ENCODE measurements at places on chromosomes 3 and 15. TPM values are rescaled to one million over a fixed set of nuclear protein-coding genes. Genes with fewer than 3 reads are reported as not detected.
A peak's percentile ranks its signal among the peaks of the same experiment; 100 is the strongest.

DNA sequence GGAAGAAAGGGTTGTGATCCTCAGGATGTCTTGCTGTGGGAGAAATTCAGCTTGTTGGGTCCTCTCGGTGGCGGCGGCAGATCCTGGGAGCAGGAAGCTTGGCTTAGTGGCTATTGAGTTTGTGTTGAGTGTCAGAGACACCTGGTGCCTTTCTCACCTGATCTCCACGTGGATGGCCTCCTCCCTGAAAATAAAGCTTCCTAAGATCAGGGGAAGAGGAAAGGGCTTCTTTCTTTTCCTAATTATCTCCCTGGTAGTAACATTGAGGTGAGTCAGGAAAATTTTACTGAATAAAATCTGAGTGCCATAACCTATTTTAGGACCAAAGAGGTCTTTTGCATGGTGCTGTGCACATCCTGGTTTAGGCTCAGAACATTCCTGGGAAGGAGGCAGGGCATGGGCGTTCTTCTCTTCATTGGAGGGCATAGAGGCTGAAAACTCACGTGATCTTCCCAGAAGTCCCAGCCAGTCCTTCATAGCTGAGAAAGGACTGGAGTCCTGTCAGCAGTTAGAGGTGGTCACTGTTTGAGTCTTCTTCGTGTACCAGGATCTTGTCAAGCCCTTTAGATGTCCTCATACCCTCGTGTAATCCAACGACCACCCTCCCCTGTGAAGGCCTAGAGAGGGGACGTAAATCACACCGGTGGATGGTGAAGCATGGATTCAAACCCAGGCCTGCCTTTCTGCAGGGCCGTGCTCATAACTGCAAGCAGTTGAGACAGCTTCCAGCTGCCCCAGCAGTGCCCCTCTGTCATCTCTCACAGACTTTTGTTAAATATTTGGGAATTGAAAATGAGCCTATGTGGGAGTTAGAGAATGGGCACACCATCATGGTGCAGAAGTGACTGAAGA, 1.1 kb downstream of the CMTM8 start:
- DNase-seq: peak; percentile 40

GRCh38 chr3:144948711-144949110, 977.1 kb downstream of the DIPK2A start:
- DNase-seq: no peak

GOLGA8Q gene
- 0.36 TPM for polyA plus RNA-seq

DNA sequence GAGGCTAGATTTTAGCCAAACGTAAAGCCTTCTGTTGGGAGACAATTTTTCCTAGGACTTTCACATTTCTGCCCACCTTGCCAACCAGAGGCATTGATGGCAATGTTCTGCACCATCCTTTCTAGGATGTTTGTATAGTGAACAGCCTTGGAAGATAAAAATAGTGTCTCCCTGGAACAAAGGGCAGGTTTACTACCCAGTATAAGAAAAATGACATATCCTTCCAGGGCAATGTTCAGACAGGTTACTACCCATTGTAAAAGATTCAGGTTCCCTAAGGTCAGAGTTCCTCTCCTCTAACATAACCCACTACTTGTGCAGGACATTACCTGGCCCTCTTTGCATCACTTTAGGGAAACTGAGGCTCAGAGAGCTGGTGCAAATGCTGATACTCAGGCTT, 248.2 kb upstream of the VEPH1 start:
- DNase-seq: no peak

- DNase-seq: no peak
These were observed 46.2 kb downstream of the CNTN6 start for GRCh38 chr3:1139071-1139470.

SPATA12 gene
- polyA plus RNA-seq: 0.24 TPM

BCL2A1 gene
- 19.6 TPM for polyA plus RNA-seq

CHRNA5 gene
- 29.8 TPM for polyA plus RNA-seq

OR5K2 gene
- not detected for polyA plus RNA-seq

APBA2 gene
- polyA plus RNA-seq: 12.2 TPM
